ENCODE measurements at places on chromosomes 2 and 18. TPM values are rescaled to one million over a fixed set of nuclear protein-coding genes. Genes with fewer than 3 reads are reported as not detected.
A peak's percentile ranks its signal among the peaks of the same experiment; 100 is the strongest.

Gene FSHR
- not detected for polyA plus RNA-seq

DNA sequence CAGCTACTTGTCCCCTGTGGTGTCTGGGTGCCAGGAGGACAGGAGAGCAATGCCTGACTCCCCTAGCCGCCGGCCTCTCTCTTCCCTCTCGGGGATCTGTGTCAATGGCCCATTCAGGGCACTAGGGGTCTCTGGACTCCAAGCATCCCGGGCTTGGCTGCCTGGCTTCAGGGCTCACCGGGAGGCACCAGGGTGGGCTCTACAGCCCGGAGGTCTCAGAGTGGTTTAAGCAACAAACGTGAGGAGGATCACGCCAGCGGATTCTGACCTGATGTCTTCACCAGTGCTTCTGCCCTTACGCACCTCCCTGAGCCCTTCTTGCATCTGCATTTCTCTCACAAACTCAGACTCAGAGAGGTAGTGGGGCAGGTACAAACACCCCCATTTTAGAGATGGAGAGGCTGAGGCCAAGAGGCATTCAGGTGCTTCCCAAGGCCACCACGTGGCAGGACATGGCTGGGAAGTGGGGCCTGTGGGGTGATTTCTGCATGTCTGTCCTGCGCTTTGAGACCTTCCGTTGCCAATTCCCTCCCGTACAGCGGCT, 243.0 kb downstream of the CELF4 start:
- H3K27ac ChIP-seq: no peak overlapping the region
- peak; percentile 31 for DNase-seq
- no peaks in the 10 kb centered on the region for H3K27me3 ChIP-seq
- no peak overlapping the region for H3K4me3 ChIP-seq

GRCh38 chr18:74525741-74526140, 8.6 kb upstream of the CNDP1 start:
- no peak overlapping the region for H3K4me3 ChIP-seq
- peaks cover under 1% of the 10 kb centered on the region for H3K27me3 ChIP-seq
- H3K27ac ChIP-seq: no peak overlapping the region
- no peak for DNase-seq

DNA sequence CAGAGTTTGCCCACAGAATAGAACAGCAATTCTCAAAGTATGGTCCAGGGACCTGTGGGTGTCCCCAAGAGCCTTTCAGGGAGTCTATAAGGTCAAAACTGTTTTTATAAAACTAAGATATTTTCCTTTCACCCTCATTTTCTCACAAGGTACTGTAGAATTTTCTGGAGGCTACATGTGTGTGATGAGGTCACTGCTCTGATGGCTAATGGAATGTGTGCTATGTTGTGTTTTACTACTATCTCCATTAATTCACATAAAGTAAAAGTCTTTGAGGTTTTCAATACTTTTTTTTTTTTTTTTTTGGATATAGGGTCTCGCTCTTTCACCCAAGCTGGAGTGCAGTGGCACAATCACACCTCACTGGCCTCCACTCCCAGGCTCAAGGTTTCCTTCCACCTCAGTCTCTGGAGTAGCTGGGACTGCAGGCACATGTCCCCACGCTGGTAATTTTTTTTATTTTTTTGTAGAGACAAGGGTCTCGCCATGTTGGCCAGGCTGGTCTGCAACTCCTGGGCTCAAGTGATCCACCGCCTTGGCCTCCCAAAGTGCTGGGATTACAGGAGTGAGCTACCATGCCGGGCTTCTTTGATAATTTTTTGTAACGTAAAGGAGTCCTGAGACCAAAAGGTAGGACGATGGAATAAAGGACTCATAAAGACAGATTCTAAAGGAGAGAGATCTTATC, 1.8 kb downstream of the TRABD2A start:
- H3K4me1 ChIP-seq: peaks cover 2% of the 10 kb centered on the region
- DNase-seq: no peak
- H3K4me3 ChIP-seq: peak overlapping the region; percentile 80
- H3K36me3 ChIP-seq: no peaks in the 10 kb centered on the region

- H3K27me3 ChIP-seq: peaks cover 7% of the 10 kb centered on the region
- DNase-seq: peak; percentile 25
- no peaks in the 10 kb centered on the region for H3K36me3 ChIP-seq
Measured at GRCh38 chr18:62420151-62420512, 95.0 kb downstream of the TNFRSF11A start.

DNA sequence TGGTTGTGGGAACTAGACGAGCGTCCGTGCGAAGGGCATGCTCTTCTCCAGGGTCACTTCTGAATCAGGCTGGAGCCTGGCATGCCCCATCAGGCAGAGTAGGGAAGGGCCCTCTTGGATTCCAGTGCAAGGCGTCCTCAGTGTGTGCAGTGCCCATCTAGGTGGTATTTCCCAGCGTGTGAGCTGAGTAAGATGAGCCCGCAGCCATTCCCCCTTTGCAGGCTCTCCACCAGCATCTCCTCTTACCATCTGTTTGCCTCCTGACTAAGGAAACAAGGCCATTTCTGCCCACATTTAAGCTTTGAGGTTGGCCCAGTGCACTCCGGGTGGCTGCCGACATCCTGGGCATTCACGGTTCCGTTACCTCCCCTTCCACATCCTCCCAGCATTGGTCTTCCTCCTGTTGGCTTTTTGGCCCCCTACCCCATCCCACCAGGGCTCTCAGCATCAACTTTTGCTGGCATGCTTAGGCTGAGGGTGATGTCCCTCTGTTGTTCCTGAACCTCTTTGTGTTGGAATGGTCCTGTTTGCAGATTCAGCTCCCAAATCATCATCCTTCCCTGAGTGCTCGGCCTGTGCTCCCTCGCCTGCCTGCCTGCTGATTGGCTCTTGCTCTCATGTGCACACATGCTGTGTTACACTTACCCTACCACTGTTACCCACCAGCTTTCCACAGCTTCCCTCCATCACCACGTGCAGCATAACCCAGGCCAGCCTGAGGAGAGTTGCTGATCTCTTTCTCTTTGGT, 11.8 kb downstream of the CEP68 start:
- no peak for DNase-seq
- peaks cover 21% of the 10 kb centered on the region for H3K4me1 ChIP-seq
- peaks cover 11% of the 10 kb centered on the region for H3K36me3 ChIP-seq
- H3K27me3 ChIP-seq: no peaks in the 10 kb centered on the region
- H3K4me3 ChIP-seq: no peak overlapping the region
- no peak overlapping the region for H3K27ac ChIP-seq

- no peak for DNase-seq
- no peaks in the 10 kb centered on the region for H3K4me1 ChIP-seq
- H3K27me3 ChIP-seq: no peaks in the 10 kb centered on the region
- H3K4me3 ChIP-seq: no peak overlapping the region
Measured at GRCh38 chr2:166257859-166258258, 117.9 kb downstream of the SCN9A start.

- no peaks in the 10 kb centered on the region for H3K4me1 ChIP-seq
- no peaks in the 10 kb centered on the region for H3K27me3 ChIP-seq
Measured at GRCh38 chr2:11622611-11623010, 47.4 kb downstream of the NTSR2 start.

DNA sequence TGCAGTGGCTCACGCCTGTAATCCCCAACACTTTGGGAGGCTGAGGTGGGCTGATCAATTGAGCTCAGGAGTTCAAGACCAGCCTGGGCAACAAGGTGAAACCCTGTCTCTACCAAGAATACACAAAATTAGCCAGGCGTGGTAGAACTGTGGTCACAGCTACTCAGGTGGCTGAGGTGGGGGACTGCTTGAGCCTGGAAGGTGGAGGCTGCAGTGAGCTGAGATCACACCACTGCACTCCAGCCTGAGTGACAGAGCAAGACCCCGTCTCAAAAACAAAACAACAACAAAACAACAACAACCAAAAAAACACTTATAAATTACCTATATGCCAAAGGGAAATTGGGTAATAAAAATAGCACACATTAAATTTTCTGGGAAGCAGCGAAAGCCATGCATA, 141.6 kb downstream of the HDAC4 start:
- peaks cover 10% of the 10 kb centered on the region for H3K4me1 ChIP-seq
- no peak for DNase-seq
- no peaks in the 10 kb centered on the region for H3K27me3 ChIP-seq
- H3K4me3 ChIP-seq: no peak overlapping the region
- H3K36me3 ChIP-seq: no peaks in the 10 kb centered on the region

Gene EVX2
- not detected for polyA plus RNA-seq

- H3K4me3 ChIP-seq: no peak overlapping the region
- H3K4me1 ChIP-seq: no peaks in the 10 kb centered on the region
- no peak for DNase-seq
- H3K36me3 ChIP-seq: no peaks in the 10 kb centered on the region
- H3K27me3 ChIP-seq: peaks cover 7% of the 10 kb centered on the region
Measured at GRCh38 chr2:203822240-203822639, 45.3 kb upstream of the CTLA4 start.

Gene CFC1
- not detected for polyA plus RNA-seq

DNA sequence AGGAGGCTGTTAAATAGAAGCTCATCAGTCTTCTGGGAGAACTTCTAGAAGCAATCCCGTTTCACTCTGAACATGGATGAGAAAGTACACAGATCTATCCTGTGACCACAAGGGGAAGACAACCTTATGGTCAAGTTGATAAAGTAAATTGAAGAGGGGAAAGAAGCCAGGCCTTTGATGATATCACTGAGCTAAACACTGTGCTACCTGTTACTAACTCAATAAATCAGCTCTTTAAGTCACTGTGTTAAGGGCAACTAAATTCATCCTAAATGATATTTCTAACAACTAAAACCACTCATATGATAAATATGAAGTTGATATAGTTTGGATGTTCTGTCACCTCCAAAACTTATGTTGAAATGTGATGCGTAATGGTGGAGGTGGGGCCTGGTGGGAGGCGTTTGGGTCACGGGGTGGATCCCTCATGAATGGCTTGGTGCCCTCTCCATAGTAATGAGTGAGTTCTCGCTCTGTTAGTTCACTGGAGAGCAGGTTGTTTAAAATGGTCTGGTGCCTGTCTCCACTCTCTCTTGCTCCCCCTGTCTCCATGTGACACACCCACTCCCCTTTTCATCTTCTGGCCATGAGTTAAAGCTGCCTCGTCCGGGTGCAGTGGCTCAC, 23.6 kb downstream of the OLA1 start:
- no peaks in the 10 kb centered on the region for H3K27me3 ChIP-seq
- no peak overlapping the region for H3K27ac ChIP-seq
- DNase-seq: no peak
- H3K36me3 ChIP-seq: no peaks in the 10 kb centered on the region

DNA sequence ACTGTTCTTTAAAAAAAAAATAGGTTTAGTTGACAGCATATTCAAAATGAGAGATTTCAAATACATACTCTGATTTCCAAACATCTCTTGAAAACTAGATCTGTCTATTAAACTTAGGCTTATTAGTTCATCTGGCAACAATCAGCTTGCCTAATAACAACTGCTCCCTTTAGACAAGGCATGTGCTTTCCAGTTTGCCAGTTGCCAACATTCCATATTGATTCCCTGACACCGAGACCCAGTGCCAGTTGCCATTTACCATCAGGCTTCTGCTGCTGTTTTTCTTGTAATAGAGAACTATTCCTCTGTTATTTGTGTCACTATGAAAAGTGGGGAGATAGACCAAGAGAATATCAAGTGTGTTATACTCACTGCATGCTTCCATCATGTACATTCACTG, 256.0 kb downstream of the C1D start:
- H3K4me1 ChIP-seq: no peaks in the 10 kb centered on the region
- no peaks in the 10 kb centered on the region for H3K27me3 ChIP-seq
- H3K36me3 ChIP-seq: no peaks in the 10 kb centered on the region
- H3K27ac ChIP-seq: no peak overlapping the region

GRCh38 chr2:160278101-160278878, 78.2 kb upstream of the ITGB6 start:
- H3K27ac ChIP-seq: no peak overlapping the region
- peaks cover 1% of the 10 kb centered on the region for H3K36me3 ChIP-seq
- peaks cover 3% of the 10 kb centered on the region for H3K4me1 ChIP-seq
- H3K27me3 ChIP-seq: no peaks in the 10 kb centered on the region
- no peak for DNase-seq

Gene NHEJ1
- polyA plus RNA-seq: 22.3 TPM

DNA sequence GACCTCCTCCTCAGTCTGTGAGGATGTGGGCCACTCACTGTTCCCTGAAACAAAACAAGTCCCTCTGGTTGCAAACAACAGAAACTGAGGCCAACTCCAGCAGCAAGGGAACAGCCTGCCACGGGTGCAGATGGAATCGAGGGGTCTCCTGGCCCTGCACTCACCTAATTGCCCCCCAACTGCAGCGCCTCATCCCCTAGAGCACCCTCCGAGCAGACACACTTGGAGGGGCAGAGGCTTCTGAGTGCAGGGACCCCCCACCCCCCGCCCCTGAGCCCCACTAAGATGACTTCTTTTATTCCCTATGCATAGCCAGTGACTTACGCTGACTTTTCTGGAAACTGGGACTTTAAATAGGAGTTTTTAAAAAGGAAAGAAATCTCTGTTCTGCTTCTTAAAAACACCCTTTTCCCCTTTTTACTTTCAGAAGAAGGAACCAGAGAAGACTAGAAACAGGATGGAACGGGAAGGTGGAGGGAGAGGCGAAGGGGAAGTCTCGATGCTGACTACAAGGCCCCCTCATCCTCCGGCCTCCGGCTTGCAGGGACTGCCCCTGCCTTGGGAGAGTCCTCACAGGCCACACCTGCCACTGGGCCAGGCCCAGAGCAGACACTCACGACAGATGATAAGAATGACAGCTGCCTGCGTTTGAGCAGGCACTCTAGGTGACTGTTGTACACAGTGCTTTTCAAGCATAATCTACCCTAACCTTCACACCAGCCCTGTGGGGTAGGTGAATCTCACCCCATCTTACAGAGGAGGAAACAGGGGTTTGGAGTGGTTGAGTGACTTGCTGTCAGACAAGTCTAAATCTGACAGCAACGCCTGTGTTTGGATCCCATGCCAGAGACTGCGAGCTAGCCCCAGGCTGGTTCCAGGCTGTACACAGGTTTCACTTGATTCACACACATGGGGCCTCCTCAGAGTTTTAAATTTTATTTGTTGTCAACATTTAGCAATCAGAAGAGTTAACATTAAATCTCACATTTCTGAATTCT, 28.2 kb upstream of the BIN1 start:
- no peak overlapping the region for H3K27ac ChIP-seq
- H3K4me3 ChIP-seq: no peak overlapping the region
- H3K27me3 ChIP-seq: peaks cover 9% of the 10 kb centered on the region
- no peaks in the 10 kb centered on the region for H3K36me3 ChIP-seq

GRCh38 chr2:239147376-239147775, 253.4 kb downstream of the HDAC4 start:
- H3K27me3 ChIP-seq: no peaks in the 10 kb centered on the region
- no peaks in the 10 kb centered on the region for H3K4me1 ChIP-seq
- no peak overlapping the region for H3K27ac ChIP-seq
- no peak overlapping the region for H3K4me3 ChIP-seq

GRCh38 chr18:44679914-44680272, 795 bp upstream of the SETBP1 start:
- peak overlapping the region; percentile 63 for H3K4me3 ChIP-seq
- H3K4me1 ChIP-seq: peaks cover 11% of the 10 kb centered on the region
- H3K27ac ChIP-seq: no peak overlapping the region
- DNase-seq: peak; percentile 66

GRCh38 chr2:207412787-207413310, 116.9 kb upstream of the CREB1 start:
- H3K27me3 ChIP-seq: no peaks in the 10 kb centered on the region
- no peaks in the 10 kb centered on the region for H3K4me1 ChIP-seq
- DNase-seq: no peak
- no peak overlapping the region for H3K4me3 ChIP-seq
- no peak overlapping the region for H3K27ac ChIP-seq
- H3K36me3 ChIP-seq: no peaks in the 10 kb centered on the region

Gene OR6B2
- polyA plus RNA-seq: not detected

- no peaks in the 10 kb centered on the region for H3K4me1 ChIP-seq
- no peaks in the 10 kb centered on the region for H3K27me3 ChIP-seq
- no peak overlapping the region for H3K27ac ChIP-seq
Measured at GRCh38 chr2:4324531-4324930, 621.2 kb downstream of the DCDC2C start.

All from fibroblast of lung (primary cell).